ENCODE measurements at places on chromosomes 7 and 10.

DNA sequence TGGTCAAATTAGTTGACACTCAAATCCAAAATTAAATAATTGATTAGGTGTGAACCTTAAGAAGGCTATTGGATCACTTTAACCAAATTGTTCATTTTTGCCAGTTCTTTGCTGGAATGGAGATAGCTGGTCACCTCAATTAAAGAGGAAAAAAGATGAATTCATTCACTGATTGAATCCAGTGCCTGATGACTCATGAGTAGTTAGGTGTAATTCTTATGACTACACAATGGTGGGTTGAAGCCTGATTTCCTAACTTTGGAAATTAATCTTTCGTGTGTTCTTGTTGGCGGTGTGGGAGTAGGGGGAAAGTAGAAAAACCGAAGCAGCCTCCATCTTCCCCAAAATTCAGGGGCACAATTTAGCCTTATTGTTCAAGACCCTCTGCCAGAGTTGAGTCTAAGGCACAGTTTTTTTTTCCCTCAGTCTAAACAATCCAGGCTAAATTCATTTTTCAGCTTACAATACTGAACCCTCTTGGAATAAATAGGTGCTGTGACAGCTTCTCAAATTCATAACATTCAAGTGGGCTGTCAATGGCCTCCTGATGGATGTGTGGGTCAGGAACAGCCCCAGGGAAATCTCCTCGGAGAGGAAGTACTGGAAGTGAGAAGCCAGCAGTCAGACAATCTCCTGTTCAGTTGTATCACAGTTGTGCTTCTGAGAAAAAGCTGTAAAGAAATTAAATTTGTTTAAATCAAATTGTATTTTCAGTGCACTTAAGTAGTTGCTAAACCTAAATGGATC lies 356.6 kb downstream of the BBS9 start:
- no peak for DNase-seq

- DNase-seq = no peak
Observed at GRCh38 chr7:151454305-151454704, 14.4 kb upstream of the CRYGN start.

GRCh38 chr7:84100866-84101265 lies 93.7 kb downstream of the SEMA3A start:
- no peak for DNase-seq

DNA sequence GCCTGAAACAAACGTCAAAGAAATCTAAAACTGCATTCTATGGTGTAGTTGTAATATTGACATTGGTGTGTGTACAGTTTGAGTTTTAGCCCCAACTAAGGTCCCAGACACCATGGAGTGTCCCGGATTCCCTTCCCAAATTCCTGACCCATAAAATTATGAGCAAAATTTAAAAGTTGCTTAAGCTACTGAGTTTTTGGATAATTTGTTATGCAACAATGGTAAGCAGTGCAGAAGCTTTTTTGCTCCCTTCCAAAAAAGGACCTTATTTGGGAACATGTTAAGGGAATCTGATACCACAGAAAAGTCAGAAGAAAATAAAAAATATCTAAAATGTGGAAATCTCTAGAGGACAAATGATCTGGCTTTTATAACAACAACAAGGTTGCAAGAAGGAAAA lies 63.3 kb upstream of the KMT2E start:
- no peak for DNase-seq

- DNase-seq = no peak
Observed at GRCh38 chr10:34359435-34359813, 455.7 kb downstream of the PARD3 start.

DNA sequence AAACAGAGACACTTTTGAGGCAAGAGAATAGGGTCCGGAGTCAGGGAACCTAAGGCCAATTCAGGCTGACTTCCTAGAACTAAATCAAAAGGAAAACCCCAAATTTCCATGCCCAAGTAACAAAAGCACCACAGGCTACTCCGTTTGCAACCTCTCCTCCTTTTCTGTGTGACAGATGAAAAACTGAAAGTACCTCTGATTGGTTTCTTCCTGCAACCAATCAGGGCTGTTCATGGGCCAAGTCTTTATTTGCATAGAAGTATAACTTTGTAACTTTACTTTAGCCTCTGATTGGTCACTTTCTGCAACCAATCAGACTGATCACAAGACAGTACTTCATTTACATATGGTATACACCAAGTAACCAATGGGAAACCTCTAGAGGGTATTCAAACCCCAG lies 239.9 kb upstream of the KCND2 start:
- DNase-seq = no peak

GRCh38 chr10:86715156-86715795 lies 41.1 kb upstream of the BMPR1A start:
- no peak for DNase-seq

GRCh38 chr10:36053271-36053670 lies 411.2 kb upstream of the FZD8 start:
- DNase-seq = no peak

DNA sequence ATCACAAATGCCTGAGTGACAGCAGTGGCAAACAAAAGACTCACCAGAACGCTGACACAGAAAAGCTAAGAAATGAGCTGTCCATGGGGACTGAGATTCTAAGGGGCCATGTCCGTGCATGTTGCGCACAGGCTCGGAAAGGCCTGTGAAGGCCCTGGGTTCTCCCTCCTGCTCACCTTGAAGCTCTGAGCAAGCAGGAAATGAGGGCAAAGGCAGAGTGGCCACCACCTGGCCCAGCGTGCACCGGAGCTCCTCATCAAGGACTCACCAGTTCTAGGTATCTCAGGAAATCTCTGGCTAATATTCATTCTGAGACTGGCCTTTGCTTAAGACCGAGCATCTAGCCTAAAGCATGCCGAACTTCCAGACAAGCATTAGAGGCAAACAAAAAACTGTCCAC lies 52.7 kb downstream of the MAD1L1 start:
- DNase-seq = no peak

GRCh38 chr7:159066816-159067575 lies 77.7 kb downstream of the VIPR2 start:
- DNase-seq = no peak

- no peak for DNase-seq
Observed at GRCh38 chr7:115252461-115252860, 330.6 kb downstream of the MDFIC start.

GRCh38 chr7:1659696-1660095 lies 10.4 kb upstream of the ELFN1 start:
- DNase-seq = no peak

- DNase-seq = peak; percentile 37
Observed at GRCh38 chr10:87818505-87819288, 671 bp upstream of the ATAD1 start.

GRCh38 chr10:50641626-50642025 lies 17.9 kb upstream of the SGMS1 start:
- DNase-seq = no peak

Data from T-helper 17 cell (primary cell).